ENCODE measurements at places on chromosomes 2 and 18.

DNA sequence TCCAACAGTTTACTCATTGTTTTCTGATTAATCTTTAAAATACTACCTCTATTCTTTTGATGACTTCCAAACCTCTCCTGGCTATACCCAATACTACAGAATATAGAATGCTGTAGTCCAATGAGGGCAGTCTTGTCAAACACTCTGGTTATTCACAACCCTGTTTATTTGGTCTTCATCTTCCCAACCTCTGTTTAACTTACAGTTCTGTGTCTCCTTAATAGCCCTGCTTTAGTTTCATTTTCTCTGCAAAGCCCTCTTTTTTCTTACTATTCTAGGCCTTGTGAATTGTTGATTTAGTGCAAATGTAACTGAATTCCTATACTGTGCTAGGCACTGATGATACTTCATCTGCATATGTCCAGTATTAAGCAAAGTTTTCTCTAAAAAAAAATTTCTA, 40.0 kb downstream of the ACVR2A start:
- DNase-seq, result no peak

DNA sequence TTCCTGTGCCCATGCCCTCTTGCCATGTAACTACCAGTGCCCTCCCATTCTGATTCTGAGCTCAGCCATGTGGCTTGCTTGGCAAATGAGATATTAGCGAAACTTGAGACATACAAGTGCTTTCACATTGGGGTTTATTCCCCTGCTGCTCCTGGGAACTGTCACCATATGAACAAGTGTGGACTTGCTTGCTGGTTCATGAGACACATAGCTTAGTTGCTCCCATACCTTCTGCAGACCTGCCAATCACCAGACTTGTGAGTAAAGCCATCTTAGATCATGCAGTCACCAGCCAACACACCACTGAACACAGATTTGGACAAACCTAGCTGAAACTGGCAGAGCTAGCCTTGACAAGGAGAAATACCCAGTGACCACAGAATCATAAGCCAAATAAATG, 155.1 kb downstream of the SS18 start:
- DNase-seq, result no peak

- no peak for DNase-seq
These were observed 524.8 kb upstream of the DSEL start for GRCh38 chr18:68041327-68041726.

DNA sequence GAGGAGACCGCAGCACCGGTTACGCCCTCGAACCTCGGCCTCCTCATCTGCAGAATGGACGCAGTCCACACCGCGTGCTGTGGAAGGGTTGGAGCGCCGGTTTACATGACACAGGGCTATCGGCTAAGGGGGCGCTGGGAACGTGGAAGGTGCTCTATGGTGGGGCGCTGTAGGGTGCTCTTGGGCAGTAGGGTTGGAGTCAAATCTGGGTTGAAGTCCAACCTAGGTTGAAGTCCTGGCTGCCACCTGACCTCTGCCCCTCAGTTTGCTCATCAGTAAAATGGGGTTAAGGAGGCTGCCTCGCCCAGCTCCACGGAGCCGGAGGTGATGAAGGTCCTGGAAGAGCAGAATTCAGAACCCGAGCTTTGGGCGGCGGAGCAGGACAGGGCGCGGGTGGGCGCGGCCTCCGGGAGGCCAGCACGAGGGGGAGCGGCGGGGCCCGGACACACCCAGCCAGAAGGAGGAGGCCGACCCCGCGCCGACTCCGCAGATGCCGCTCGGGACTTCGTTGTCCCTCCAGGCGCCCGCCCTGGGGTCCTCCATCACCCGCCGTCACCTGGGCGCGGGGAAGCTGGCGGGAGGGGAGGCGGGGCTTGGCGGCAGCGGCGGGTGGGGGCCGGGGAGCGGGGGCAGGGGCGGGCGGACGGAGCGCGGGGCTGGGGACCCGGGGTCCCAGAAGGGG, 558 bp upstream of the GAREM2 start:
- no peak for DNase-seq

DNA sequence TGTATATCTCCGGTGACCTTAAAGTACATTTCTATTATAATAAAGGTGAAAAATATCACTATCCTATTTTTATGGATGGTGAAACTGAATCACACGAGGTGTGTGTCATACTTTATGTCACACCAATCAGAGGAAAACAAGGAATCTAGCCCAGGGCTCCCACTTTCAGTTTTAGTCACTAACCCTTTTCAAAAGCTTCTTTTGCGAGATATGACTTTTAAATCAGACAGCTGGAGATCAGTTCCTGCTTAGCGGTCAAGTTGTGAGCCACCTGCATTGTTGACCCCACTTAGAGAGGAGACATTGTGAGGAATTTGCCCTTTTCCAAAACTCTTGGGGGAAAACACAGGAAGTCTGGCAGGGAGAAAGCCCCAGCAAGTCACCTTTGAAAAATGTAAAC, 70.5 kb downstream of the CPS1 start:
- DNase-seq, result no peak

- no peak for DNase-seq
These were observed 657.5 kb upstream of the CDH7 start for GRCh38 chr18:65093346-65093745.

DNA sequence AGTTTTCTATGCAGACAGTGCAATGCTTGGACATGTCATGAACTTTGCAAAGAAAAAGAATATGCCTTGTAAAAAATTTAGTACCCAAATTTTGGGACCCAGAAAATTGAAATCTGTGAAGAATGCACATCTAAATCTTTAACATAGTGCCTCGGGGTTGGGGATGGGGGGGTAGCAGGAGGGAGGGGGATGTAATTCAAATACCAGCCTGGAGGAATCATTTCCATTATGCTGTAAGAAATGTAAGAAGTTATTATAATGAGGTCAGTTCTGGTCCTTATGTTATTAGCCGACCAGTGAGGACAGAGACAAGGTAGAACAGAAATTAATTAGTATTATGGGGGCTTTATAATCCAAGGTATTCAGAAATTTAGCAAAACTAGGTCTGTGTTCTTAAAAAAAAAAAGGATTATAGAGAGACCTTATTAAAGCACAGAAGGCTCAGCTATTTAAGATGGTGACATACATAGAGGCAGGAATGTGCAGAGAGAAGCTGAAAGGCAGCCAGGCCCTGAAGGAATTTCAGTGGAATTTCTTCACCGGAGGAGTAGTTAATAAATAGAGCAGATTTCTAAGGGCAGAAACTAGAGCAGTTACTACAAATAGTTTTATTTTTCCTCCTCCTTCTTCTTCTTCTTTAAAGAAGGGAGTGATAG, 89.0 kb upstream of the RBMS1 start:
- no peak for DNase-seq

DNA sequence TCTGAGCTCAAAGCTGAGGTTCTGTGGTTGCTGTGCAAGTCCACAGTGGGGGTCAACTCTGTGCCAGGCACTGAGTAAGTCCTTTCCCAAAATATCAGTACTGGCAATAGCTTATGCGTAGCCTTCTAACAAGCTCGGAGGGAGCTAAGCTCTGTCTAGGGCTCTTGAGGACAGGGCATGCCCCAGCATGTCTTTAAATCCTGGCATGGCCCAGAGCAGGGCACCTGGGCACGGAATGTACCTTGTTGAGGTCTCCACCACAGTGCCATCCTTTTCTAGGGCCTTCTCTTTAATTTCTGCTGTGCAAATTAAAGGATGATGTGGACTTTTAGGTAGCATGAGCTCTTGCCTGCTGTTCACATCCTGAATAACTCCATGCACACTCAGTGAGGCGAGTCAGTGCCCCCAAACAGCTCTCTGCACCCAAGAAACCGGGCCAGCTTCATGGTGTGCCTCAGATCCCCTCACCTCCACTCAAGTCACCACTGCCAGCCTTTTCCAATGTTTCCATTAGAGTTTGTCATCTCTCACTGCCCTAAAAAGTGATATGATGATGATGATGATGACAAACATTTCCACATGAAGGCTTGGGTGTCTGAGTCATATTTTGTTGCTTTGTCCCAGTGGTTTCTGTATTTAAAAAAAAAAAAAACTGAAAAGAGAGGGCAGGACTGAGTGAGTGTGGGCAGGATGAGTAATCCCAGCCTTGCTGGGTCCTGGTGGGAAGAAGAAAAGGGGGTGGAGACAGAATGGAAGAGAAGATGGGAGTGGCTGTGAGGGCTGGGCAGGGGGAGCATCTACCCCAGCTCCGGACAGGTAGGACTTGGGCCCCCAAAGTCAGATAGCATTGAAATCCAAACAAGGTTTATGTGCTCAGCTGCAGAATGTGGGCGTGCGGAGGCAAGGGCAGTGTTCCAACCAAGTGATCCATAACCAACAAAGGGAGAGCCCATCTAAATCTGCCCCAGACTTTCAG, 78.9 kb downstream of the ZBTB7C start:
- DNase-seq, result no peak

DNA sequence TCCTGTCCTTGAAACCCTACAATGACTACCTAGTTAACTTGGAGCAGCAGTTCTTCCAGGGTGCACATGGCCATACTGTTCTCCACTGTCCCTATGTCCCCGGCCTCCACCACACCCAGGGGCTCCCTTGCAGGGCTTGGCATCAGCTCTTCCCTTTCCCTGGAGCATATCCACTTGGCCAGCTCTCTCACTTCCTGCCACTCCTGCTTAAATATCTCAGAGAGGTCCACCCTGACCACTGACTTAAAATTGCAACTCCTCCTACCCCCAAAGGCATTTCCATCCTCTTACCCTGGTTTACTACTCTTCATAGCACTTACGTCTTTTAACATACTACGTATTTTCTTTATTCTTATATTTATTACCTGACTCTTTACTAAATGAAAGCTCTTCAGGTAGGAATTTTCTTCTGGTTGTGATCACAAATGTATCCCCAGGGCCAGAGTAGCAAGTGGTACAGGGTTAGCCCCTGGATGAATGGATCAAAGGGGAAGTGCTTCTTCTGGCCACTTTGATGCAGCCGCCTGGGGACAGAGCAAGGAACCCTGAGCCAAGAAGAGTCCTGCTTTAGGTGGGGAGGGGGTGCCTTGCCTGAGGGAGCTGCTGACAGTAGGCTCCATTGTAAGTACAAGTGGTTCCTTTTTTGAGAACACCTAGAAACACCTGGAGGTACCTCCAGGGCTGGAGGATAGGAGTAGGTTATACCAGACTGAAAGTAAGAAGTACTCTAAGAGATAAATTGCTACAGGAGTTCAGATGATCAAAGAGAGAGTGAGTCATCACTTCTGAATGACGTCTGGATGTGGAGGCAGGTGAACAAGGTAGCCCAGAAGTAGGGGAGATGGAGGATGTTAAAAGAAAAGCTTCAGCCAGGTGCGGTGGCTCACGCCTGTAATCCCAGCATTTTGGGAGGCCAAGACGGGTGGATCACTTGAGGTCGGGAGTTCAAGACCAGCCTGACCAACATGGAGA, 82.2 kb downstream of the SOCS6 start:
- DNase-seq, result no peak

DNA sequence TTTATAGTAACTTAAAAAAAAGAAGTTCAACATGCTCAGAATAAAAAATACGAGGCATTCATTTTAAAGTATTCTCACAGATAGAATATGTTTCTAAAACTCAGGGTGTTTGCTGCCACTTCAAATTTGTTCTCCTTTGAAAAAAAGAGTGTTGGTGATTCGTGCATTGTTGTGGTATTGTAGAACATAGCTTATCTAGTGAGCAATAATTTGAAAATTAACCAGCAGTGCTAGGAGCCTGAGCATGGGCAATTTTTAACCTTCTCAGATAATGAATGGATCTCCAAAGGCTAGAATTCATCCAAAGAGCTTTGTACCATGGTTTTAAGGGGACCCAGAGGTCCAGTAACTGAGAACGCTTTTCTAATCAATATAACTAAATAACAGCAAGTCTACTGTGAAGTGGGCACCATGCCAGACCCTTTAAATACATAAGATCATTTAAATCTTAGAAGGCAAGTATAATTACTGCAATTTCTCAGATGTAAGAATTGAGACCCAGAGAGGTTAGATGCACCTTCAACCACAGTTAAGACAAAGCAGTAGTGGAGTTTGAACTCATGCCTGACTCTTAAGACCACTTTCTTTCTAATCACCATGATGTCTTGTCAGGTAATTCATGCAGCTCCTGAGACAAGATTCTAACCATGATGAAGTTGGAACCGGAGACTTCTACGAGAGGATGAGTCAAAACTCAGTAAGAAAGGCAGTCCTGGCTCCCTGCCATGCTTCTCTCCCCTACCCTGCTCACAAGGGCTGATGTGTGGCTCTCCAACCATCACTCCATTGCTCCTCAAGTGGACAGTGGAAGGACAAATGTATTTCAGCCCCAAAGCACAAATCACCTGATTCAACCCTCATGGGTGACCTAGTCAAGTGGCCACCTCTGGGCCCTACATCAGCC, 3.4 kb downstream of the CYRIA start:
- no peak for DNase-seq

DNA sequence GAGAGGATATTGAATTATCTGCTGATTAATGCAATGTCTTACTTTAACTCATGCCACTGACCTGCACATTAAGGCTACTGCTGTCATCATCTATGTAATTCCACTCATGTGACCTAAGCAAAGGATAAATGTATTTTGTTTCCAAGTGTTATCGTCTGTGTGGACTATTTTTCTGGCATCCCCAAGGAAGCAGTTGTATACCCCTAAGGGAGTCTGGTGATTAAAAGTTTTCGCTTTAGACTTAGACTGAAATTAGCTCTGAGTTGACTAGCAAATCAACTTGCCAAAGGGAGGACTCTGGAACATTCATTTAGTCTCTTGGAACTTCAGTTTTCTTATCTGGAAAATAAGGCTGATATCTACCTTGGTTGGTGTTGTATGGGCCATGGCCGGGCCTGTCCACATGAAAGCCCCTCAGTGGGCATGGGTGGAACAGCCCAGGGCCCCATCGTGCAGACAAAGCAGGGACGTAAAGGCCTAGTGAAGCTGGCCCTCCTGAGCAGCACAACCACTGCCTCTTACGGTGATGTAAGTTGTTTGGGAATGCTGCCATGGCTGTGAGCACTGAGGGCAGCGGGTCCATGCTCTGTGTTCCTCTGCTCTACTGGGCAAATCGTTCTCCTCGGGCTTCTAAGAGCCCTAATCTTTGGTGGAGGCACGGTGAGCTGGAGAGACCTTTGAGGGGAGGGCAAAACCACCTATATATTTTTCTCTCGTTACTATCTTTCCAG, 144.4 kb upstream of the RNF152 start:
- DNase-seq, result no peak

DNA sequence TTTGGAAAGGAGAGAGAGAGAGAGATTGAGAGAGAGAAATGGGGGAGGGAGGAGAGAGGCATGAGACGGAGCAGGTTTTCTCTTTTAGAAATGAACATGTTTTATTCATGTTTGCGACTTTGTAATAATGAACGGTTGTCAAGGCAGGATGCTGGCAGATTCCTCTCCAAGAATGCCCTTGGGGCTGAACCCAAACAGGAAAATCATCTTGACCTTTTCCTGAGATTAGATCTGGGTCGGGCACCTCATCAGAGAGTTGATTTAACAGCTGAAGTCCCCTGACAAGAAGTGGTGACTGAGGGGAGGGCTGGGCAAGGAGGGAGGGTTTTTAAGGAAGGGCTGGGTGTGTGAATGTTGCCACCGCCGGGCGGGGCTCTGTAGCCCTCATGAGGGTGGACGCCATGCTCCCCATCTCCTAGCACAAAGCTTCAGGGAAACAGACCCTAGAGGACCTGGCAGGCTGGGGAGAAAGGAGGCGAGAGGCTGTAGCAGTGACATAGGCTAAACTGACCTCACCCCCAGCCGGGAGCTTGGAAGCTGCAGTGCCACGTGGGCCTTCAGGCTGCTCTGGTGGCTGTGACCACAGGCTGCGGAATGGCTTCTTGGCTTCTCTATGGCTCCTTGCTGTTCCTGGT, 60.0 kb downstream of the LIPG start:
- DNase-seq, result no peak

GRCh38 chr2:69067866-69068265, 54.9 kb downstream of the ANTXR1 start:
- no peak for DNase-seq
